ENCODE measurements at places on chromosomes 1 and 21.

- no peak for DNase-seq
Measured at GRCh38 chr1:225435957-225436392, 8.1 kb upstream of the LBR start.

DNA sequence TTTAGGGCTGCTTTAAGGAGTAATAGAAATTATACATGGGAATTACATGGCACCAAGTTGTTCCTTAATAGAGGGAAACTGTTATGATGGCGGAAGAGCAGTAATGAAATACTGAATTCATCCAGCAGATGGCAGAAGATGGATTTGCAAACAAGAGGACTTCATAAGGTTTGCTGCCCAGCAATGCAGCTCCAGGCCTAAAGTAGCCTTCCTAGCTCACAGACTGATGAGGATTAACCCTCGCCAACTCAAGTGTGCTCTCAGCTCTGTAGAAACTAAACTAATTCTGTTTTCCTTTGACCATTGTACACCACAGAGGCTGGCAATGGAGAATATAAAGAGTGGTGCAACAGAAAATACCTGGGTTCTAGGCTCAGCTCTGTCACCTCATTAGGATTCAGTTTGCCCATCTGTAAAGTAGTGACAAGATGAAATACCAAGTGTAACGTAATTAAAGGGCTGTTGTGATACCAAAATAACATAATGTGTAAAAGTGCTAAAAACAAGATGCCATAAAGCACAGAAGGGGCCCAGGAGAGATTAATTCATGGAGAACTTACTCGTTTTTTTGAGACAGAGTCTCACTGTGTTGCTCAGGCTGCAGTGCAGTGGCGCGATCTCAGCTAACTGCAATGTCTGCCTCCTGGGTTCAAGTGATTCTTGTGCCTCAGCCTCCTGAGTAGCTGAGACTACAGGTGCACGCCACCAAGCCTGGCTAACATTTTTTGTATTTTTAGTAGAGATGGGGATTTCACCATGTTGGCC lies 102.4 kb upstream of the SERBP1 start:
- no peak for DNase-seq

GRCh38 chr21:42621819-42622177 lies 31.6 kb upstream of the PDE9A start:
- DNase-seq, result no peak

GRCh38 chr1:41547336-41547735 lies 62.9 kb upstream of the EDN2 start:
- DNase-seq, result no peak

- DNase-seq, result no peak
Measured at GRCh38 chr1:82299056-82299455, 498.3 kb downstream of the ADGRL2 start.

- DNase-seq, result no peak
Measured at GRCh38 chr1:83555871-83556270, 443.1 kb downstream of the TTLL7 start.

GRCh38 chr1:2414297-2414958 lies 2.1 kb upstream of the PEX10 start:
- peak; percentile 44 for DNase-seq

GRCh38 chr21:37514038-37514667 lies 147.6 kb downstream of the DYRK1A start:
- no peak for DNase-seq

DNA sequence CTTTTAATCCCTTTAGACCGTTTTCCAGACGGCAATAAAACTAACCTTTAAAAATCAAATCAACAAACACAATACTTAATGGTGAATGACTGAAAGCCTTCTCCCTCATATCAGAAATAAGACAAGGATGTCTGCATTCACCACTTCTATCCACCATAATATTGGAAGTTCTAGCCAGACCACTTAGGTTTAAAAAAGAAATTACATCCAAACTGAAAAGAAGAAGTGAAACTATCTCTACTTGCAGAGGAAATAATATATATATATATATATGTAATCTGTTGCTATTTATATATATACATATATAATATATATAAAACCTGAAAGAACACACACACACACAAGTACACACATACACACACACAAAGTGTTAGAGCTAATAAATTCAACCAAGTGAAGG lies 100.4 kb downstream of the BRINP3 start:
- no peak for DNase-seq

- DNase-seq, result no peak
Measured at GRCh38 chr1:203163891-203164635, 11.6 kb downstream of the MYBPH start.

DNA sequence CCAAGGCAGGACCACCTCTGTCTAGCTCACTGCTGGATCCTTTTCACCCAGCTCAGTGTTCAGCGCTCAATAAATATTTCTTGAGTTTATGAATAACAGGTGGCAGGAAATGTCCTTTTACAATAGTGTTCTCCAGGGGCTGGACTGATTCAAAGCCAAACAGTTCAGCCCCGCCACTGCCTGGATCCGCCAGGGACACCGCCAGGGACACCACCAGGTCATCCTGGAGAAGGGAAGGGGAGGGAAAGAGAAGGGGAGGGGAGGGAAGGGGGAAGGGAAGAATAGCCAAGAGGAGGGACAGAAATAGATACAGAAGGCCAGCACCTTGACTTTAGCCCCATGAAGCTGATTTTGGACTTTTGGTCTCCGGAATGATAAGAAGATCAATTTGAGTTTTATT lies 255.6 kb downstream of the GRIK3 start:
- DNase-seq, result no peak

- no peak for DNase-seq
Measured at GRCh38 chr1:198443365-198444233, 96.9 kb downstream of the ATP6V1G3 start.

- DNase-seq, result no peak
Measured at GRCh38 chr1:97298966-97299365, 577.4 kb downstream of the PTBP2 start.

GRCh38 chr1:86445919-86446318 lies 21.9 kb downstream of the CLCA2 start:
- DNase-seq, result no peak

GRCh38 chr1:100229681-100230443 lies 19.8 kb downstream of the DBT start:
- no peak for DNase-seq

DNA sequence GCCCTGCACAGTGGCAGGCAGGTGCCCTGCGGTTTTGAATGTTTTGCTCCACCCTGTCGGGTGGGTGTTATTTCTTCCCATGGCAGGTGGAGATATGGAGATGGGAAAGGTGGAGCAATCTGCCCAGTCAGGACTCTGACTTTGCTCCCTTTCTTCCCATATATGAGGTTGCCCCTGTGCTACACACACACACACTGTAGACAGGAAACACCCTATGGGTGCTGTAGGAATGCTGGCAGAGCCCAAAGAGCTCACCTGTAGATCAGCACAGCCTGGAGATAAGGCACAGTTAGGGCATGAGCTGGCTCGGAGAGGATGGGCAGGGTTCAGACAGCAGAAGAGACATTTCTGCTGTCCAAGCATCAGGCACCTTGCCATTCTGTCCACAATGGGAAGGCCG lies 246.0 kb upstream of the AJAP1 start:
- DNase-seq, result no peak

GRCh38 chr1:79040424-79041082 lies 34.0 kb upstream of the ADGRL4 start:
- no peak for DNase-seq

DNA sequence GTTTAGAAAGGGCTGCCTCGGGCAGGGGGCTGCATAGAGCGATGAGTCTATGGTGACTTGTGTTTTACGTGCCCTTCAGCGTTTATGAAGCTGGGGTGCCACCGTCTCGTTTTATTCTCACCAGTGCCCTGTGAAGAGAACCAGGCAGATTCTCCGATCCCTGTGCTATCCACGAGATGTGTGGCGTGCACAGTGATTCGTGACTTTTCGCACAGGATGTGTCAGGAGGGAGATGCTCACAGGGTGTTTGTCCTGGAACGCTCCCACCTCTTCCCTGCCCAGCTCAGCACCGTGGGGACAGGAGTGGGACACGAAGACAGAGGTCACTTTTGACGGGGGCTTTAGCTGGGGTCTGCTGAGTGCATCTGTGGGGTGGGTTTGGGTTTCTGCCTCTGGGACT lies 54.9 kb upstream of the AJAP1 start:
- no peak for DNase-seq

- DNase-seq, result no peak
Measured at GRCh38 chr1:163422738-163423404, 101.1 kb downstream of the NUF2 start.

GRCh38 chr1:14704846-14705245 lies 106.4 kb downstream of the KAZN start:
- no peak for DNase-seq

GRCh38 chr1:211493133-211493871 lies 1.3 kb upstream of the RD3 start:
- no peak for DNase-seq

- DNase-seq, result peak; percentile 10
Measured at GRCh38 chr1:214552174-214552608, 789 bp upstream of the PTPN14 start.

DNA sequence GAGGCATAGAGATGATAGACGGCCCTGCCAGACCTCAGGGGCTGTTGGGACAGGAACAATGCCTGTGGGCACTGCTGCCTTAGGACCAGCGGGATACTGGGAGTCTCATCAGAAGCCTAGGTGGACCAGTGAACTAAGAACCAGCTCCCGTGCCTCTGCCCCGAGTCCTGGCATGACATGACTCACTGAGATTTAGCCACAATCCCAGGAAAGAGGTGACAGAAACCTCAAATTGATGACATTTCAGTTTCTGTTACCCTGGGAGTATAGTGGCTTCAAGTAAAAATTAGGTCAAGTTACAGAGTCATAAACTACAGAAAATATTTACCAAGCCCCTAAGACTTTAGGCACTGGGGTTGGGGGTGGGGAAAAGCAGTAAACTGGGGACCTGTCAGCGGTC lies 74.6 kb upstream of the GADD45A start:
- no peak for DNase-seq

- DNase-seq, result no peak
Measured at GRCh38 chr1:152347116-152347728, 12.6 kb downstream of the FLG2 start.

GRCh38 chr1:210483821-210484220 lies 155.1 kb downstream of the HHAT start:
- no peak for DNase-seq

DNA sequence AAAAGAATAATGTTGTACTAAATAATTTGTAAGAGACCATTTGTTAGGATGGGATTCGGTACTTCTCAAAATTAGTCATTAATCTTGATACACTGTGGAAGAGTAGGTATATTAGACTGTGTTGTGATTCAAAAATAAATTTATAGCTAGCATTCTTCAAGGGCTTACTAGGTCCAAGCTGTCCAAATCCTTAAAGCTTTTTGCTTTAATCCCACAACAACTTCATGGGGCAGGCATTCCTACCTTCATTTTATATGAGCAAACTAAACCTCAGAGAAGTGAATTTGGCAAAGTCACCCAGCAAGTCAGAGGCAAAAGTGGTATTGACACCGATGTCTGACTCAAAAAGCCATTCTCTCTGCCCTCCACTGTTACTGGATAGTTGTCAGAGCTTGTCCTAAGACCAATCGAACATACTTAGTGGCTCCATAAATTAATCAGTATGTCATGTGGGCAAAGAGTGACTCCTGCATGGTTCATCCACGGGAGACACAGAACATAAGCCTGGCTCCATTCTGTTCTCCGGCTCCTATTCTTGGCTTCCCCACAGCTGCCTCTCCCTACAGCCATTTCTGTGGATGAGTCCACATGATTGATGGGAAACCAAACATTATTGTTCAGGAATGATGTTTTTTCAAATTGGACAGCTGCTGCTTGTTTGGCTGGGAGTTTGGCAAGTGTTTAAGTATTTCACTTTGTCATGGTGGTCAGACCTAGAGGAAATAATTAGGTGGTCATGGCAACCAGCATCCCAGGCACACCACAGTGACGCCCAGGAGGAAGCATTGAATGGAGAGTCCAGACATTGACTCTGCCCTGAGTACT lies 133.4 kb upstream of the FGGY start:
- DNase-seq, result no peak

- no peak for DNase-seq
Measured at GRCh38 chr21:45870421-45870820, 111.1 kb upstream of the COL6A1 start.

DNA sequence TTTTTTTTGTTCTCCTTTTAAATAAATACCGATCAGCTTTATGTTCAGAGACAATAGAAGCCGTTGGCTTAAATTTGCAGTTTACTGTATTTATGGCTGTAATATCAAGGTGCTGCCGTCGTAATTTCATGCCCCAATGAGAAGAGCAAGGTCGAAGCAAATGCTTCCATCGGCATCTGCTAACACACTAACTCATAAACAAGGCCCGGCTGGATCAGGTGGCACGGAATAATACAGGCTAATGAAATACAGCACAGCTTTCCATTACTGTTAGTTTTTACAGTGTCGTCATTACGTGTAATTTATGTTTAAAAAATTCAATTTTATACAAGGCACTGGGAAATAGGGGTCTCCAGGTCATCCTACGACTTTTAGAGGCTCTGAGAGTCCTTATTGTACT lies 119.0 kb downstream of the PEX14 start:
- no peak for DNase-seq

GRCh38 chr1:97461782-97462181 lies 459.1 kb downstream of the DPYD start:
- DNase-seq, result no peak

- no peak for DNase-seq
Measured at GRCh38 chr1:240538776-240539430, 73.1 kb downstream of the GREM2 start.

Data from GOT3 (cell line).